ENCODE measurements at places on chromosomes 5 and 9.

DNA sequence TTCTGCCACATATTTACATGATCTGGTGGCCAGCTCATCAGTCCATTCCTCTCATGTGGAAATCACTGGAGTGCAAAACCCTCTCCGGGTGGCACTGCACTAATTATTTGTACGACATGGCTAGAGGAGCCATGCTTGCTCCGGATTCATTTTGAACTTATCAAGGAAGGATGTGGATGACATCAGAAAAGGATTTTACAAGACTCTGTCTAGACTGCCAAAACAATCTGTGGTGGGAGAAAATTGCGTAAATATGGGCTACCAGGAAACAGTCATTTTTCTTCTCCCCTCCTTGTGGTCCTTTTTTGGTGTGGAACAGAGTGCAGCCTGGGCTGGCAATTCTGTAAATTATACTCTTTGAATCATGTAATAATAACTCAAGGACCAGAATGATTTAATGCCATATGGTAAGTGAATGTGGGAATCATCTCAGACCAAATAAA lies 123.4 kb upstream of the IFNE start:
- no peak for ATAC-seq

DNA sequence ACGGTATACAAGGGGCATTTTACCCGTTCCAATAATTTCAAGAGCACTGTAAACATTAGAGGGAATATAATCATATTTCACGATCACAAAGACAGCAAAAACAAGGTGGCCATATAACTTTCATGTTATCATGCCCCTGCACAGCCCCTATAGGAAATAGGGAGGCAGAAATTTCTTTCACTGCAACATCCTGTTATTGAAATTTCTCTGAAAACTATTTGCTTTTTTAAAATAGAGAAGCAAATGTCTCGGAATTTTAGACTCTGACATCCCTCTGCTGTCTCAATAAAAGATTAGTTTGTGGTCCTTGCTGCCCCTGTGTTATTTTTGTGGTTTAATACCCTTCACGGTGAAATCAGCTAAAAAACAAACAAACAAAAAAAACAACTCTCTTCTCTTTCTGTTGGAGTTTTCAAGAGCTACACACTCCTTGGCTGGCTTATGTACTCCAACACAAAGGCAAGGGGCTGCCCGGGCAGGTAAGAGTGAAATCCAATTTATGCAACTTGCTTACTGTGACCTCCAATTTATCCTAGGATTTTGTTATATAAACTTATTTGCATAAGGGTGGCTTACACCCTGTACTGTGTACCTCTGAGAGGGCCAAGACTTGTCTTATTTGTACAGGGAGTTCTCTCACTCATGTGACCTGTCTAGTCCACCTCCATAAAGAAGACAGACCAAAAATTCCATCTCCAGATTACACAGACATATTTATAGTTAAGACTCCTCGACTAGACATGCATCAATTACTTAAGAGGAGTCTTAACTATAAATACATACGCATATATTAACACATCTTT lies 223.6 kb downstream of the MLLT3 start:
- ATAC-seq: no peak

GRCh38 chr9:36575411-36575882 lies 2.8 kb downstream of the MELK start:
- ATAC-seq: no peak

GRCh38 chr5:160105686-160106360 lies 13.4 kb downstream of the PWWP2A start:
- no peak for ATAC-seq

Data from activated CD4-positive, CD25-positive, alpha-beta regulatory T cell treated with anti-CD3 and anti-CD28 coated beads, Interleukin-2, amount 50 U/mL, for 24 hours (primary cell).